CD4-positive, alpha-beta T cell treated with Interleukin-12 subunit alpha and Interleukin-12 subunit beta, for 1 hour (primary cell): ENCODE measurements at places on chromosomes 12 and 14.

DNA sequence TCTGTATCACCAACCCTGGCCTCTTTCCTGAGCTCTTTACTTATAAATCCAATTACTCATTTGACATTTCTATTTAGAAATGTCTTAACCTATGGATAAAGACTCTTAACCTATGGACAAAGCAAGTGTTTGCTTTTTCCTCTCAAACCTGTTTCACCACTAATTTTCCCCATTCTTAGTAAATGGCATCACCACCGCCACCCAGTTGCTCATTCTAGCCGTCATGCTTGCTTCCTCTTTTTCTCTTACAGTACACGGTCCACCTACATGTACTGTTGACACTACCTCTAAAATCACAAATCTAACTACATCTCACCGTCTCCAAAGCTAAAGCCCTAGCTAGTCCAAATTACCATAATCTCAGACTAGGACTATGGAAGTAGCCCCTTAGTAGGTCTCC lies 60.0 kb downstream of the CAPS2 start:
- no peak for DNase-seq

- DNase-seq = no peak
Measured at GRCh38 chr12:96606644-96607043, 117.3 kb downstream of the CFAP54 start.

DNA sequence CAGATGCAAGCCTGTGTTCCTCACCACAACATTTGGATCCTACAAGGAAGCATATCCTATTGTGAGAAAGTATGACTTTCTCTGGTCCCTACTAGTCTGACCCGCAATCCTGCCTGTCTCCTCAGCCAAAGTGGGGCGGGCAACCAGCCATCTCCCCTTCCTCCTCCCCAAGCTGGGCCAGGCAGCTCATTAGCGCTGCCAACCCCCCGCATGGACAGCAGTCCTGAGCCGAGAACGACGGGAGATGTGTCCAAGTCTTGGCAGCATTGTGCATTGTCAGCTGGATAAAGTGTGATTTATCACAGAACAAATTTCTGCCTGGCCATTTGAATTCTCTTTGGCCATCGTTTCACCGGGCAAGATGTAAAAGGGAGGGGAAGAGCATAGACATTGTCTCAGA lies 139.4 kb downstream of the SLC15A4 start:
- no peak for DNase-seq

- DNase-seq = no peak
Measured at GRCh38 chr14:103541709-103542604, 13.0 kb downstream of the TRMT61A start.
